ENCODE measurements at places on chromosomes 2 and 18. TPM values are rescaled to one million over a fixed set of nuclear protein-coding genes. Genes with fewer than 3 reads are reported as not detected.

GRCh38 chr18:55573386-55573785, 14.6 kb downstream of the TCF4 start:
- no peak for DNase-seq

- DNase-seq: no peak
Observed at GRCh38 chr2:171592036-171592555, 69.8 kb downstream of the CYBRD1 start.

DNA sequence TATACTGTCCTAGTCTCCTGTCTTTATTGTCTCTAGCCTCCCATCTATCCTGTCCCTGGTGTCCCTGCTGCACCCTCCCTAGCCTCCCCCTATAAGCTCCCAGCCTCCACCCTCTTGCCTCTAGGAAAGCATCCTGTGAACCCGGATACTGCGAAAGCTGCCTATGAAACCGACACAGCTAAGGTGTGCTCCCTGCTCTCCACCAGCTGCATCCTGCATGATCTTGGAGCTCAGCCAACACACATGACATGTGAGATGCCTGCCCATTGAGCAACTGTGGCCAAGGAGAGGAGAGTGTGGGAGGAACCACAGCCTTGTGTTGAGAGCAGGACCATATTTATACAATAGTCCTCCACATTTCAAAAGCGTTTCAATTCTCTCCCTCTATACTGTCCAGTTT, 187.1 kb downstream of the ZBTB7C start:
- DNase-seq: peak; percentile 66

DNA sequence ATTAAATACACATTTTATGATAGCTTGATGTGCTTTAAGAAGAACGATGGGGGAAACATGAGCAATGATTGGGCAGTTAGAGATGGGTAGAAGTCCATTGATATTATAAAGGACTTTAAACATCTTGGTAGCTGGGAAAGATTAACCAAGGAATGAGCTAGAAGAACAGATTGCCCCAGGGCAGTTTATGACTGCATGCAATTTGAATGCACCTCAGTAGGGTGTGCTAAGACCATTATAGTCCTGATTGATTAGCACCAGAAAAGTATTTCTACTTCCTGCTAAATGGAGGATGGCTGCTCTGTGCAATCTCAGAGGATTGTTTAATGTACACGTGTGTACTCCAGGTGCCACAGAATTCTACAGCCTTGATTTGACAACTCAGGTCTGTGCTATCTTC, 641.9 kb downstream of the CNTNAP5 start:
- DNase-seq: no peak

Gene SPRED2
- polyA plus RNA-seq: 37.2 TPM
